ENCODE measurements at places on chromosomes 3 and 15.

- no peak for DNase-seq
Observed at GRCh38 chr3:12773030-12773709, 14.1 kb upstream of the TMEM40 start.

GRCh38 chr3:15121936-15122335, 23.0 kb upstream of the RBSN start:
- DNase-seq, result no peak

DNA sequence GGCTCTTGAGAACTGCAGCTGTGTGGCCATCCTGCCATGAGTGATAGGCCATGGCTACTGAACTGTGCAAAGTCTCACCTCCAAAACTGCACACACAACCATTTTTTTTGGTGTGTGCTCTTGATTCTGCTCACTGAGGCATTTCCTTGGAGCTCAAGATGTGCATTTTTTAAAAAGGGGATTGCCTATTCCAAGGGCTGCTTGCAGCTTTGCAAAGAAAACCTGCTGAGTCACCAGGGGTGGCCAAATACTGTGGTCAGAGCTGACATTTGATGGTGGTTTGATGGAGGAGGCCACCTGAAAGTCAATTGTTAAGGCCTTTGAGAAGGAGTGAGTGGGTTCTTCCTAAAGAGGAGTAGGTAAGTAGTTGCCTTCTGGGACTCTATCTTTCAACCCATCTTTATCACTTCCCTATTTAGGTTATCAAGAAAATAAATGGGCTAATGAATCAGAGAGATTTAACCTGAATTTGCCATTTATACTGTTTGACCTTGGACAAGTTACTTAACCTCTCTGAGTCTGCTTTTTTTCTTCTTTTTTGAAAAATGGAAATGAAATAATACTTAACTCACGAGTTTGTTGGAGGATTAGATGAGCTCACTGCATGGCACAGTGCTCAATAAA, 87.9 kb downstream of the CHST2 start:
- no peak for DNase-seq

DNA sequence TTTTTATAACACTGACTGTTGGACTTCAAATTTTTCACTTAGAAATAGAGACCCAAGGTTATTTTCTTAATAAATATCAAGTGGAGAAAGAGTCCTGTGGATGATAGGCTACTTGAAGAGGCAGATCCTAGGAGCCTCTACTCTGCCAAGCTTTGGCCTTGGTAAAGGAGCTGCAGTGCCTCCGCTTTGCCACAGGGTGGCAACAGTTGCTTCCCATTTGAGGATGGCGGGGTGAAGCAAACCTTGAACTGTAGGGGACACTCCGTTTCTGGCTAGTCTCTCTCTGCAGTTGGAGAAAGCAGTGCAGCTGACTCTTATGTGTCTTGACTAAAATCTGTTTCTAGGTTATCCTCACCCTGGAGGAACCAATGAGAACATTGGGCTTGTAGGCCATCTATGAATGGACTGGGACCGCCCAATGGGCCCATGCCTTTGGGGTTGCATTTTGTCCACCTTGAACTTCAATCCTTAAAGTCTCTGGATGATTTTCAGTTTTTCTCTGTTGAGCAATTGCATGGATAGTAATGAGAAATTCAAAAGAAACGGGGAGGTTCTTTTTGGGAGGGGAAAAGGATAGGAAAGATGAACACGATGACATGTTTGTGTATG, 9.8 kb downstream of the SCG5 start:
- DNase-seq, result no peak

DNA sequence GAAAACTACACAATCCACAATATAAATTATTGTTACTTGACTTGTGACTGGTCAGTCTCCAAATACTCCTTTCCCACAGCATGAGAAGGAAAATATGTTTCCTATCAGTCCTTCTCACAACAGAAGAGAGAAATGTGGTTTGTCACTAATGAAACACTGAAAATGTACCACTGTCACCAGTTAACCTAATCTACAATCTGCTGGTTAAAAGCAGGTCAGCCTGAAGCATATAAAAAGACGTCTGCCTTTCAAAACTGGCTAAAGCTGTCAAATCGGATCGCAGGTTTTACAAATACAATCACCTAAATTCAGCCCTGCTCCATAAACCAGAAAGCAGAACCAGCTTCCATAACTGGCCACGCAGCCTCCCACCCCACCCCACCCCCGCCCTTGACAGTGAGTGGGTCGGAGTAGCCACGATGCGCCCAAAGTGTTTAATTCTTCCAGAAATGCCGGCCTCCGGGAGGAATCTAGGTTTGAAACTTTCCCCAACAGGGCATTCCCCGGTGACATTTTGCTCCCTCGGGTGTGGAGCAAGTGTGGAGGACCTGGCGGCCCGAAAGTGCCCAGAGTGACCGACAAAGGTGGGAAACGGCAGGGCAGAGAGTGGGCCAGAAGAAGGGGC, 682 bp downstream of the ETFA start:
- DNase-seq, result no peak

DNA sequence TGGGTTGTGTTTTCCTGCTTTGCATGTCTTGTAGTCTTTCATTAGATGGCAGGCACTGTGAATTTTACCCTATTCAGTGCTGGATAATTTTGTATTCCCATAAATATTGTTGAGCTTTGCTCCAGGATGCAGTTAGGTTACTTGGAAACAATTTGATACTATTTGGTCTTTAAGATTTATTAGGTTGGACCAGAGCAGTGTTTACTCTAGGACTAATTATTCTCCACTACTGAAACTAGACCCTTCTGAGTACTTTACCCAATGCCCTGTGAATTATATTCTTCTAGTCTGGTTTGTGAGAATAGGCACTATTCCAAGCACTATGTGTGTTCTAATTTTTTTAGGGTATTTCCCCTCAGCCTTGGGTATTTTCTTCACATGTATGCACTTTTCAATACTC, 37.8 kb upstream of the TASOR start:
- DNase-seq, result no peak

GRCh38 chr15:89244574-89244903, 760 bp downstream of the FANCI start:
- no peak for DNase-seq

- DNase-seq, result no peak
Observed at GRCh38 chr15:51718746-51719145, 18.7 kb downstream of the LYSMD2 start.

DNA sequence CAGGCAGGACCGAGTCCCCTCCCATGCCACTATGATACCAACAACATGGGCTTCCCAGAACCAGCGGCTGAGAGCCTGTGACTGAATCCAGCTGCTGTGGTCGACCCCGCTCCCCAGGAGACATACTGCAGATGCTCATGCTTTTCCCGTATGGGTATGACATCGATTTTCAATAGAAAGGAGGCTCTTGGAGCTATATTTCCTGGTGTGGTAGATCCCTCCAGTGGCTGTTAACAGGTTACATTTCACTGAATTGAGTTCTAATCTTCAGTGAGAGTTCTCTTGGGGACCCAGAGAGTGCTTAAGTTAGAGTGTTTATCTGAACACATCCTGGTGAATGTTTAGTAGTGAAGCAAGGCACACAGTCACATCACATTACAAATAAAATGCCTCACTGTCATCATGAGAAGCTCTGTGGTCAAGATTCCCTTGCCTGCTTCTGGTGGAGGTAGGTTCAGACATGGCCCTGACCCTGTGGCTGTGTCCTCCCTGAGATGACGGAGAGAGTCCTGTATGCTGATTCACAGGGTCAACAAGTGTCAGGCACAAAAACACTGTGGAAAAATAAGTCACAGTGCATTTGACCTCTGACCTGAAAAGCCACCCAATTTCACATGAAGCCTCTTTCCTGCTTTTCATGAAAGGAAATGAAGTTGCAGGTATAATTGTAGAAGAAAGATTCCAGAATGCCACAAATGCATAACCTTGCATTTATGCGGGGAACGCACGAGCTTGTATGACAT, 110.9 kb downstream of the GABRG3 start:
- no peak for DNase-seq

- DNase-seq, result no peak
Observed at GRCh38 chr3:59006634-59007517, 42.9 kb downstream of the CFAP20DC start.

GRCh38 chr3:142968319-142969025, 5.0 kb upstream of the PAQR9 start:
- DNase-seq, result no peak

DNA sequence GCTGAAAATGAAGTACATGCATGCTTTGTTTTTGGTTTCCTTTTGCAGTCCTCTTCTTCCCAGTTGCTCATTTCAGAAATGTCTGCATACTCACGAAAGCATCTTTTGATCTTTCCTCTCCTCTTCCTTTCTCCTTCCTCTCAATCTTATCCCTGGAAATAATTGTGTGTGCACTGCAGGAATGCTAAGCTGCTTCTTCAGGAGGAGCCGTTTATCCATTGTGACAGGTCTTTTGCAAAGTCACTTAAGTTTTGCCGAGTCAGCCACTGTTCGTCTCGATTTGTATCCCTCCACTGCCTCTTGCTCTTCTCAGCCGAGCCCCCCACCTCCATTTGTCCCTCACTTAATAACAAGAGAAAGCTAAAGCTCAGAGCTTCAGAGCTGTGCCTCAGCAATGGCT, 597.6 kb downstream of the AGBL1 start:
- no peak for DNase-seq

- DNase-seq, result peak; percentile 72
Observed at GRCh38 chr3:16319307-16319706, 54.3 kb downstream of the OXNAD1 start.

GRCh38 chr3:187997490-187997889, 156.5 kb upstream of the LPP start:
- DNase-seq, result no peak

DNA sequence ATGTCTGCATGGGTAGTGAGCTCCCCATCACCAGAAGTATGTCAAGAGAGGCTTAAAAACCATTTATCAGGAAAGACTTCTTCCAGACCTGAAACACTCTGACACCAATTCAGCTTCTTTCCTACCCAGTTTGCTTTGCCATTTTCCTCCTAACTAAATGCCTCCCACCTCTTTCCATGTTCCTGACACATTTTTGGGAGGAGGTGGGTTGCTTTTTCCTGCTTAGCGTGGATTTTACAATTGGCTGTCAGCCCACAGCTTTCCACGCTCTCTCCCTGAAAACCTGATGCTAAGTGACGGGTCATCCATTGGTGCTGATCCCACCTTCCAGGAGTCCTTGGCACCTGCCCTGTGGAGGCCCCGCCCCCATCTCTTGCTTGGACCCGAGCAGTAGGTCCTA, 264.9 kb upstream of the ST8SIA2 start:
- no peak for DNase-seq

DNA sequence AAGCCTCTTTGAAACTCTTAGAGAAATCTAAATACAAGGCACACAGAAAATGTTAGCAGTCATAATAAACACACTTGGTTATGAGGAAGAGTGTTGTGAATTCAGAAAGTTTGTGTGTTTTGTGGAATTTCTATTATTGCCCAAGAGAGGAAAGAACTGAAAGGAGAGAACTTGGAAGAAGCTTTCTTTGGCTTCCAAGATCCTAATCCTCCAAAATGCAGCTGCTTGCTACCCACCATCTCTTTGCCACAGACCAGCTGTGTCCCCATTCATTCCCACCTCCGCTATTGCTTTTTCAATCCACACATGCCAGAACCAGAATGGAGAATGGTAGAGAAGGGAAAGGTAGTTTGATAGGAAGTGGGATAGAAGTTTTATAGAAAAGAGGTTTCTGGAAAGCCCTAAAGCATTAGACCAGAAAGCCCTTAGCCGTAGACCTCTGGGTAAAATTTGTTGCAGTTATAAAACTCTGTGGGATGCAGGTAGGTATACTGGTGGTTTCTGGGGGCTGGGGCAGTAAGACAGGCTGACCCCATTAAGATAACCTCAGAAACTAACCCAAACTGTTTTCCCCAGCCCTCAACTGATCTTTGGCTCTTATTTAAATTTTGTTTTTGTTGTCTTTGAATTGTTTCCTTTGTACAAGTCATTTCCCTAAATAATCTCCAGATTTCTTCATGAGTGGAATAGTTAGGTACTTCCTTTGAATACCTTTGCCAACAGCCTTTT, 108.5 kb downstream of the FILIP1L start:
- DNase-seq, result no peak

- no peak for DNase-seq
Observed at GRCh38 chr15:65434201-65434600, 11.5 kb upstream of the IGDCC4 start.

DNA sequence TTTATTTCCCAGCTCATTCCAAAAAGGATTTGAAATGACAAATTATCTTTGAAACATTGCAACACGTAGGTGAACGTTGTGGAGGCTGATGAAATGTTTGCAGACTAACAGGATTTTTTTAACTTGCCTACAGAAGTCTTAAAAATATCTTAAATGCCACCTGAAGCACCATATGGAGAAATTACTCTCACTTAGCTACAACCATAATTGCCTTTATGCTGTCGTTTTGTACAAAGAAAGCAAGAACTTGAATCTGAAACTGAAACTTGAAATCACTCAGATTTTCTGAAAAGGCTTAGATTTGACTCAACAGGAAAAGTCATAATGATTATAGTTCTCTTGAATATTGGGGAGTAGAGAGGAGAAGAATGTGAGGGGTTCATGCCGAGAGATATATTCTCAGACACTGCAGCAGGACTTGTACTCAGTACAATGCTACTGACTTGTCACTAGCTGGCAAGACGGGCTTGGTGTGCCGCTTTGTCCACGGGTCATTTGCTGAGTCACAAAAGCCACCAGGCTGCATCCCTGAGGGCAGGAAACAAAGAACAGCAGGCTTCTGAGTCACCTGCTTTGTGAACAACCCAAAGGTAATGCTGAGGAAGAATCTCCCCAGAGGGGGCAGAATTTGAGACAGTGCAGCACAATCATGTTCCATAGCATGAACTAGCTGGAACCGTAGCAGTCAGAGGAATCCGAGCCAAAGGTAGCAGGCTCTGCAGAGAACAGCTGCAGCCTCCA, 7.1 kb upstream of the FMN1 start:
- DNase-seq, result peak; percentile 17

GRCh38 chr3:36135863-36136262, 244.4 kb upstream of the STAC start:
- no peak for DNase-seq

DNA sequence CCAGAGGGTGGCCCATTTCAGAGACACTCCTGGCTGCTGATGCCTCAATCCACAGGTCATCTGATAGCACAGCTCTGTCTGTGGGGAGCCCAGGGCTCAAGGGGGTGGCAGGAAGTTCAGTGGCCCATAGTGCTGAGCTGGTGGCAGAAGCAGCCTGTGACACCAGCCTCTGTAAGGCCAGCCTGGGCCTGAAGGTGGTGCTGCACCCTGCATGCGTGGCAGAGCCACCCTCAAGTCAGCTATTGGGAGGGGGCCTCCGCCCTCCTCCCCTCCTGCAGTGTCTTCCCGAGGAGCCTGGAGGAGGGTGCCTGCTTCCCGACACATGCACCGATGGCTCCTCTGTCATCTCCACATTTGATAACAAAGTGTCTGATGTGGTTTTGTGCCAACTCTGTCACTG, 3.0 kb downstream of the PLA1A start:
- DNase-seq, result no peak

- DNase-seq, result no peak
Observed at GRCh38 chr3:14775563-14775962, 43.2 kb upstream of the FGD5 start.

- no peak for DNase-seq
Observed at GRCh38 chr3:149058602-149059001, 27.7 kb downstream of the HLTF start.
